ENCODE measurements at places on chromosomes 2 and 18.

- DNase-seq: no peak
Observed at GRCh38 chr2:54149638-54150441, 34.4 kb downstream of the ACYP2 start.

GRCh38 chr2:74228772-74229171 lies 30.4 kb downstream of the MTHFD2 start:
- DNase-seq: no peak

GRCh38 chr2:132583666-132584360 lies 86.2 kb downstream of the LYPD1 start:
- no peak for DNase-seq

DNA sequence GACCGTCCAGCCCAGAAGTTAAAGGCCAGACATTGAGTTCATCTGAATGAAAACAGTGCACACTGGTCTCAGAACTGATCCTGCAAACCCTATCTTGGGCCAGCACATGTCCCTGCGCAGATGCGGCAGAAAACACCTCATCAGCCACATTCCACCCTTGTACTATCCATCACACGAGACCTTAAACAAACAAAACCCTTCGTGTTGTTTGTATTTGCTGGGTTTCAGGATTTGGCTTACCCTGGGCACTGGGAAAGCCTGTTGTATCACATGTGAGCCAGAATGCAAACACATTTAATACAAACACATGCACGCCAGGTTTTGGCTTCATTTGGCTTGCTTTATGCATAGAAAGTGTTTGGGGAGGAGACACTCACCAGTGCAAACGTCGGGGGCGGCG lies 12.5 kb downstream of the WIPF1 start:
- no peak for DNase-seq

DNA sequence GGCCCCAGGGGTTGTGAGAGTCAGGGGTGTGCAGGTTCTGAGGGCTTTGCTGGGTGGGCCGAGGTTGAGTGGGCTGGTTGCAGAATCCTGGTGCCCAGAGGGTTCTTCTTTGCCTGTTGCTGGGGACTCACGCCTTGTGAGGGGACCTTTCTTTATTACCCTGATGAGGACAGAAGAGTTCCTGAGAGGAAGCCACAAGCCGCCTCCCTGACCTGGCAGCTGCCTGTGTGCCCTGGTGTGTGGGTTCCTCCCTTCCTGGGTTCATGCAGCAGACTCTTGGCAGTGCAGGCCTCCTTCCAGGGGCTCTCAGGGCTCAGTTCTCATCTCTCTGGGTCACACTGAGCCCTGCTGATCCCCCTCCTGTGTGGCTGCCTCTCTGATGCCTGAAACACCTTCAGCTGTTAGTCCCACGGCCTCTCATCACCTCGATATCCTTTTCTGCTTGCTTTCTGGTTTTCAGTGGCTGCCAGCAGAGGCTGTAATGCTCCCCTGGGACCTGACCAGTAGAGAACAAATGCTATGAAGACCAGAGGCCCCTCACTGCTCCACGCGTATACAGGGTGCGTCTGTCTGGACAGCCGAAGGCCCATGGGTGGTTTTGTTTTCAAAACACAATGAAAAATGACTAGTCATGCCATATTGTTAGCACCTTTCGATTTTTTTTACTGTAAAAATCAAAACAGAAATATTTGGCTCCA lies 191.3 kb downstream of the AGAP1 start:
- DNase-seq: no peak

DNA sequence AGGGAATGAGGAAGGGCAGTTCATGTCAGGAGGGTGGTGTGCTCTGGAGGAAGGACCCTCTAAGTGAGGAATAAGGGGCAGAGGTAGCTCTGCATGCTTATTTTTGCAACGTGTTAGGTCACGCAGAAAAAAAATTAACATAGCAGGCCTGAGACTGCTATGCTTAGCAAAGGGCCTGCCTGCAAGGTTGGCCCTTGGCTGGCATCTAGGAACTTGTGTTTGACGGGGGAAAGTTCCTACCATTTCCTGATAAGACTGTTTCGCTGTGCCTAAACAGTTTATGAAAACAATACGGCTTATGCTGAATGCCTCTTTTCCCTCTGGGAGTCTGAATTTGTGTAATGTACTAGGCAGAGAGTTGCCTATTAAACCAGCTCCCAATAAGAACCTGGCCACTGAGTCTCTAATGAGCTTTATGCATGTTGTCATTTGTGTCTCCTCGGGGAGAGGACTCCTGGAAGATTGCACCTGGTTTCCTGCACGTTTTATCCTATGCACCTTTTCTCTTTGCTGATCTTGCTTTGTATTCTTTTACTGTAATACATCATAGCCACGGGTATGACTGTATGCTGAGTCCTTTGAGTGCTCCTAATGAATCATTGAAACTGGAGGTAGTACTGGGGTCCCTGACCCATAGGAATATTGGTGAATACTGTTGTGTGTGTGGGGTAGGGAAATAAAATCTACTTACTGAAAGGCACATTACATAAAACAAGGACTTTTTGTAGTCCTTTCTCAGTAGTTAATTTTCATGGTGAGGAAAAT lies 169.0 kb downstream of the PRPF40A start:
- DNase-seq: no peak

GRCh38 chr2:58891828-58892377 lies 650.8 kb upstream of the FANCL start:
- DNase-seq: no peak

- DNase-seq: no peak
Observed at GRCh38 chr2:101612019-101612418, 85.5 kb upstream of the MAP4K4 start.

- DNase-seq: no peak
Observed at GRCh38 chr2:200225951-200226350, 80.5 kb upstream of the SPATS2L start.

DNA sequence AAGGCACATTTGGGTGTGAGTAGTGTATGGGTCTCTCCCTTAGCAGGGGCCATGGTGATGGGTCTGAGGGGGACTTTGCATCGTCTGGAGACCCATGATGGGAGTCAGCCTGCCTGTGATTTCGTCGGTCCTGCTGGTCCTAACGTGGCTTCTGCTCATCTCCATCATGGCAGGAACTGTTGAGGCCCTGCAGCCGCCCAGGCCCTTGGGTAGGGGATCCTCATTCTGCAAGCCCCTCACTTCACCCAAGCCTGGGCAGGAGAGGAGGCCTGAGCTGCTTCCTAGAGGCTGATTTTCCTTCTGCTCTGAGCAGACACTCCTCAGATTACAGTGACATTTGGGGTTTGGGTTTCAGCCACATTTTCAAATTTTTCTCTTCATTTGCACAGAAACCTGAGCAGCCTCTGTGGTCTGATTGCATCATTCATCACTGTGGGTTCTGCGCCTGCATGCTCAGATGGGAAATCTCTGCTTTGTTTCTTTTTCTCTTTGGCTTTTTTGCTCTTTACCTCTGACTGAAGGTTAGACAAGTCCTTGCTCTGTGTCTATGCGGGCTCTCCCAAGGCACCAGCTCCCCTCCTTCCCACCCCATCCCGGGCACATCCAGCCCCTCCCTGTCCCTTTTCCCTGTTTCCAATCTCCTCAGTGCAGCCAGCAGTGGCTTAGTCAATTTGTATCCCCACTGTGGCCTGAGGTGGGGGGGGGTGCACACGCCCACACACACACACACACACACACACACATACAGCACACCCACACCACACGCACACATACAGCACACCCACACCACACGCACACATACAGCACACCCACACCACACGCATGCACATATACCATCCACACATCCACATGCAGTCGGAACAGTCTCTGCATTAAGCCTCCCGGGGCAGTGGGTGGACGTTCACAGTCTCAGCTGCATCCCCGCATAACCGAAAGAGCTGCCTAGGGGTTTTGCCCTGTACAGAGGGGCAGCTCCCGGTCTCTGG lies 305.4 kb upstream of the HS6ST1 start:
- no peak for DNase-seq

- no peak for DNase-seq
Observed at GRCh38 chr18:73615506-73615905, 532.1 kb downstream of the FBXO15 start.

- no peak for DNase-seq
Observed at GRCh38 chr2:189086710-189087109, 92.9 kb downstream of the COL5A2 start.

DNA sequence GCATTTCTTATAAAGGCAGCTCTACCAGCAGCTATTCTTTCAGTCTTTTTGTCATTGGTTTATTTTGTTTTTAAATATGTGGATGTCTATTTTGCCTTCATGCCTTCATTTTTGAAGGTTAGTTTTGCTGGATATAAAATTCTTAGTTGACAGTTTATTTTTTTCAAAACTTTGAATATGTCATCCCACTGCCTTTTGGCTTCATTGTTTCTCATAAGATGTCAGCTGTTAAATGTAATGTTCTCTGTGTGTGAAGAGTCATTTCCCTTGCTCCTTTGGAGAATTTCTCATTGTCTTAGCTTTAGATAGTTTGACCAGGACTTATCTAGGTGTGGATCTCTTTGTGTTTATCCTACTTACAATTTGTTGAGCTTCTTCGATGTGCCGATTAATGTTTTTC lies 213.5 kb downstream of the KIAA1328 start:
- no peak for DNase-seq

GRCh38 chr18:37662546-37663339 lies 97.1 kb upstream of the CELF4 start:
- no peak for DNase-seq

DNA sequence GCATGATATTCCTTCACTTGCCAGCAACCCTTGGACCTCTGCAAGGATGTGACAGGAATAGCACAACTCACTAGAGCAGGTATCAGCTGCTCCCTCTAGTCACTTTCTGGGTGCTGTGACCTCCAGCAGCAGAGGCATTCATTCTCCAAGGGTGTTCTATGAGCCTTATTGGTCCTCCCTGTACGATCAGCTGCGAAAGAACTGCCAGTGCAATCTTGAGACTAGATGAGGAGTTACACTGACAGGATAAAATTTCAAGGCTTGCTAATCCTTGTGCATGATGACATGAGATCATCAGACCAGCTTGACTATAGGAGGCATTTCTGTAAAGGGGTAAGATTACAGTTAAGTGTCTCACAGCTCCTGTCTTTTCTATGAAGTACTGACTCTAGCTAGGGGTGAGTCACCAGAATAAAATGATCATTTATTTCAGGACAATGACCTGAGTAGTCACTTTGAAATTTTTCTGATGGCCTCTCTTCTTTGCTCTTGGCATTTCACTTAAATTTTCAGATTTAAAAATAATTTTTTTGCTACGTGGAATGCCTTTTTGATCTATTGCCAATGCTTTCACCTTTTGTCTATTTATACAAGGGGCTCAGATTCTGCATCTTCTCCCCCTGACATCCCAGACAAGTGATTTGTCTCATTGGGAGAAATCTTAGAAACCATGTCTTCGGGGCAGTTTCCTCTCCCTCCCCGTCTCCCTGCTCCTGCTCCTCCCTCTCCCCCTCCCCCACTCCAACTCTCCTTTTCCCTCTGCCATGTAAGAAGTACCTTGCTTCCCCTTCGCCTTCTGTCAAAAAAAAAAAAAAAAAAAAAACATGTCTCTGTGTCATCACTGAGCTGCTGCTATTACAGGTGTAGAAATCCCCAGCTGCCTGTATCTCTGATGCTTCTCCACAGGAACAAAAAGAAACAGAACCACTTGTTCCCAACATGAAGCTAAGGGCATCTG lies 49.2 kb upstream of the FRZB start:
- no peak for DNase-seq

- no peak for DNase-seq
Observed at GRCh38 chr2:168201584-168202116, 45.7 kb downstream of the STK39 start.

DNA sequence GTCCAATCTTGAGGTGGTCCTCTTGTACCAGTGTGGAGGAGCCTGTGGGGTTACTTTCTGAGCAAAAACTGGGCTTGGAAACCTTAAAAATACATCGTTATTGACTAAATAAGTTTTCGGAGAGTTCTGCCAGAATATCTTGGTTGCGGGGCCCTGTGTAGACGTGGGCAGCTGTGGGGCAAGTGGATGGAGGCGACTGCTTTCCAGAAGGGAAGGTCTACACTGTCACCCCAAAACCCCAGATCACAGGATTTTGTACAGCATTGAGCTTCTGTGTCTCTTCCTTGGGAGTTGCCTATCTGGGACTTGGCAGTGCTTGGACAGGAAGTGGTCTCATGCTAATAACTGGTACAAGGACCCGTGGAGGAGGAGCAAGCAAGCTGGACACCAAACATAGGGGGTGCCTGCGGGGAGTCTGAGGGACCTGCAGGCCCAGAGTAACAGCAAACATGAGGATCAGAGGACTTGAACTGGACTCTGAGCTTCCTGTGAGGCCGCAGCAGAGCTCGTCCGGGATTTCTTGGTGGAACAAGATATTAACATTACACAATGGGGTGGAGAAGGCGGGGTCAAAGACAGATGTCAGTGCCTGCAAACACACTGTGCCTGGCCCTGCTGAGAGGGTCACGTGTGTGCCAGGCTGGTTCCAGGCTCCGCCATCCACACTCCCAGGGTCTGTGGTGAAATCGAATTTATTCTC lies 48.0 kb upstream of the CTLA4 start:
- no peak for DNase-seq

- DNase-seq: no peak
Observed at GRCh38 chr2:24435391-24436316, 55.4 kb upstream of the NCOA1 start.

- no peak for DNase-seq
Observed at GRCh38 chr2:105641389-105641811, 103.3 kb upstream of the NCK2 start.

GRCh38 chr18:51726614-51727013 lies 529.1 kb upstream of the MEX3C start:
- DNase-seq: no peak

DNA sequence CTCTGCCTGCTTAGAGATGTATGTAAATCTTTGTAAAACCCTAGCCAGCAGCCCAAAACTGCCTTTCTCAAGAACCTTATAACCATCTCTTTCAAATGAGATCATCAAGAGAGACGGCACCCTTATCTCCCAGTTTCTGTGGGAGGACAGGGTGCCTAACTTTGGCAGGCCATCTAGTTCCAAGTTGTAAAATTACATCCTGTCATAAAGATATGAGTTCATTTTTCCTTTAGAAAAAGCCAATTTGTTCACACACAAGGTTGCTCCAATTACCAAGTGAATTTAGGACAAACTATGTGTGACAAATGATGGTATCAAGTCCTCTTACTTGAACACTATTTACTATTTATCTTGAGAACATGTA lies 65.3 kb downstream of the MEMO1 start:
- DNase-seq: no peak

- DNase-seq: no peak
Observed at GRCh38 chr18:10417664-10418063, 36.8 kb upstream of the APCDD1 start.

DNA sequence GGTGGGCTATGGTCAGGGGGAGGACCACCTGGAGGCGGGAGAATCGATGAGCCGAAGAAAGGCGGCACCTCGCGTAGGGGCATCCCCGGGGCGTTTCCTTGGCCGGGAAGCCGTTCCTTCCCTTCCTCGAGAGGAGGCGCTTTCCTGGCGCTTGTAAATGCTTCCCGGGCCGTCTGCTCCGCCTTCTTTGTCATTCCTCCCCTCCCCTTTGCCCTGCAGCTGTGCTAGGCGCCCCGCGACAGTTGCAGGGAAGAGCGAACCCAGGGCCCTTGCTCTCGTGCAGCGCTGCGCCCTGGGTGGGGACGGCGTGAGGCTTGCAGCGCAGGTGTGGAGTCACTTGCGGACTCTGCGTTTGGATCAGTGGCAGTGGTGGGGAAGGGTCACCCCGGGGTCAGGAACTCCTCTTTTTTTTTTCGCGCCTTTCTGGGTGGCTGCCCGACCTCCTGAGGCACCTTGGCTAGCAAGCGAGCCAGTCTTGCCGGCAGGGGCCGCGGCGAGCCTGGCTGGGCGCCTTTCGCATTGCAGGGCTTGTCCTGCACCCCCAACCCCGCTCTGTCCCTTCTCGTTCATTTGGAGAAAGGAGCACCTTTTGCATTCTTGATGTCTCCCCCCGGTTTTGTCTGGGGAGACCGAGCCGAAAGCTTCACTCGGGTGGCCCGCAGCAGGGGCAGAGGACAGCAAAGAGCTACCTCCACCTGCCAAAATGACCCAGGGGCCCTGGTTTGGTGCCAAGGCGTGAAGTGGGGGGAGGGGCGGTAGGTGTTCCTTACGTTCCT lies 858 bp downstream of the KCNS3 start:
- no peak for DNase-seq
